ENCODE measurements at places on chromosomes 13 and 19. TPM values are rescaled to one million over a fixed set of nuclear protein-coding genes. Genes with fewer than 3 reads are reported as not detected.

- DNase-seq, result no peak
These were observed 314.7 kb upstream of the DACH1 start for GRCh38 chr13:72181661-72182060.

DNA sequence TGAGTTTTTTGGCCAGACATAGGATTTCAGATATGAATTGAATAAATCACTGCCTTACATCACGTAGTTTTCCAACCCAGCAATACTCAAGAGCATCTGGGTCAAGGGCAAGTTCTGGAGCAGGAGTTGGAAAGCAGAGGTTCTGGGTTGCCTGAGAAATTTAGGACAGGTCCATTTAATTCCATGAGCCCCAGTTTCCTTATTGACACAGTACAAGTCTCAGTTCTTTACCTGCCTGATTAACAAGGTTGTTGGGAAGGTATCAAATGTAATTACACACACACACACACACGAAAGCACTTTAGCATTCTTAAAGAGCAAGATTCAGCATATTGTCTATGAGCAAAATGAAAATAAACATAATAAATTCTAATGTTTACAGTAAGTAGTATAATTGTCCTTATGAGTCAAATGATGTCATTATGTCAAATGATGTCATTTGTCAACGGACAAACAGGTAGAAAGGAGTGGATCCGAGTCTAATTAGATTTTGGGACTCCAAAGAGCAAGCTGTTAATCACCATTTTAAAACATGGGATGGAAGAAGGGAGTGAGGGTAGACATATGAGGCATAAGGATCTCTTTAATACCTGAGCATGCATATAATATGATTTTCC, 268.4 kb upstream of the ARGLU1 start:
- DNase-seq, result no peak

- DNase-seq, result no peak
These were observed 41.7 kb downstream of the HTR2A start for GRCh38 chr13:46855166-46855565.

DNA sequence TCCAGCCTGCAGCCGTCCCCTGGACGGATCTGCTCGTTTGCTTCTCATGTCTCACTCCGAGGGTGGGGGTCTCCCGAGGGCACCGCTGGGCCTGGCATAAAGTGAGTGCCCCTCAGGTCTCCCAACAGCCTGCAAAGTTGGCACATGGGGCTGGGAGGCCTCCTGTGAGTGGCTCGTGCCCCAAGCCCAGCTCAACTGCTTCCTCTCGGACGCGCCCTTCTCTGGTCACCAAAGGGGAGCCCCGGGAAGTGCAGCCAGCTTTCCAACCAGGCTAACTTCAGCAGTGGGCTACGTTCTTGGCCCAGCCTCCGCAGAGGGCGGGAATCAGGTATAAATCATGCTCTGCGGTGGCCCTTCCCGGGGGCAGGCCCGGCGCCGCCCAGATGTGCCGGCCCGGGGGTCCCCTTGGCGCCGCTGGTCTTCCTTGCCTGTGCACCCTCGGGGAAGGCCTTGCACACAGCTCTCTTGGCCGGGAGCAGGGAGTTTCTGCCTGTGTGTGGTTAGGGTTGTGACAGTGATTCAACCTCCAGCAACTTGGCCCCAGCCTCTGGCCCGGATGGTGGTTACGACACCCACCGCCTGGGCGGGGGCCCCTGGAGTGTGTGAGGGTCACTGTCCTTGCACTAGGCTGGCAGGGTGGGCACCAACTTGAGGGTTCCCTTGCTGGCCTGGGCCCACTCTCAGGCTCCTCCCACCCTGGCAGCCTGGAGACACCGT, 20.7 kb downstream of the CEBPG start:
- DNase-seq, result peak; percentile 12

GRCh38 chr19:10797078-10797477, 38.9 kb downstream of the TMED1 start:
- no peak for DNase-seq

- no peak for DNase-seq
These were observed 966.0 kb downstream of the PCDH17 start for GRCh38 chr13:58597552-58597951.

GRCh38 chr13:31937436-31937835, 94.1 kb upstream of the FRY start:
- DNase-seq, result no peak

DNA sequence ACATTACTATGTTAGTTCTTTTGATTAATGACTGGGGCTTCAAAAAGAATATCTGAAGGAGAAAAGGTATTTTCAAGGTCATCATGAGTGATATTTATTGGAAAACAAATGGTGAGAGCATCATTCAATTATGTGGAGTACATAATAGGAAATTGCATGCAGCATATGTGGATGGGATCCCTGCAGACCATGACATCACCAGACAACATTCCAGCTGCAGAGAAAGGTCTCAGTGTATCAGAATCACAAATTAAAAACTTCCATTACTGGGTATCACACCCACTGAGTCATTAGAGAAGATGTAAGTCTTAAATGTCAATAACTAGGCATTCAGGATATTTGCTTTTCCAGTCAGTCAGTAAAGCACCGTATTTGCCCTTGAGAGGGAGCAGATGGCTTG, 574.4 kb upstream of the SLC10A2 start:
- no peak for DNase-seq

- no peak for DNase-seq
These were observed 77.5 kb downstream of the GPC6 start for GRCh38 chr13:93304134-93304533.

The FCHO1 gene
- total RNA-seq, result 6.2 TPM

The LHB gene
- not detected for total RNA-seq

The ZNF613 gene
- total RNA-seq, result 5.7 TPM

The CD33 gene
- not detected for total RNA-seq
